ENCODE measurements at places on chromosomes 13 and 19. TPM values are rescaled to one million over a fixed set of nuclear protein-coding genes. Genes with fewer than 3 reads are reported as not detected.

The INSR gene
- total RNA-seq = 3.6 TPM

The GSX1 gene
- not detected for total RNA-seq

The ZNF534 gene
- total RNA-seq = not detected

The NOSIP gene
- 90.7 TPM for total RNA-seq

The ZNF135 gene
- total RNA-seq = 0.58 TPM

The PSPN gene
- 2.0 TPM for total RNA-seq

The APOC1 gene
- total RNA-seq = 0.61 TPM

The FGF21 gene
- total RNA-seq = not detected

The CA11 gene
- 7.9 TPM for total RNA-seq

The LMTK3 gene
- total RNA-seq = 9.5 TPM

The PRDX2 gene
- total RNA-seq = 357 TPM

The NRTN gene
- 2.1 TPM for total RNA-seq

GRCh38 chr13:21040120-21040826, 21.1 kb downstream of the LATS2 start:
- no peak for DNase-seq

DNA sequence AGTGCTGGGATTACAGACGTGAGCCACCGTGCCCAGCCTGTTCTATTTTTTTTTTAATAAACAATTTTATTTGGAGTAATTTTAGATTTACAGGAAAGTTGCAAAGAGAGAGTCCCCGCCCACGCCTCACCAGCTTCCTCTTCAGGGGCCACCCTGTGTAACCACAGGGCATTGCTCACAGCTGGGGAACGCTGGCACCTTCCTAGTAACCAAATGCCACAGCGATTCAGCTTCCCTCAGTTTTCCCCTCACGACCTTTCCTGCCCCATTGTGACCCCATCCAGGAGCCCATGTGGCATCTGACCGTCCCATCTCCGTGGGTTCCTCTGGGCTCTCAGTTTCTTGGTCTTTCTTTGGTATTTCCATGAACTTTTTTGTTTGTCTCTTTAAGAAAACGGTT, 83.9 kb downstream of the GNG7 start:
- DNase-seq = peak; percentile 83

DNA sequence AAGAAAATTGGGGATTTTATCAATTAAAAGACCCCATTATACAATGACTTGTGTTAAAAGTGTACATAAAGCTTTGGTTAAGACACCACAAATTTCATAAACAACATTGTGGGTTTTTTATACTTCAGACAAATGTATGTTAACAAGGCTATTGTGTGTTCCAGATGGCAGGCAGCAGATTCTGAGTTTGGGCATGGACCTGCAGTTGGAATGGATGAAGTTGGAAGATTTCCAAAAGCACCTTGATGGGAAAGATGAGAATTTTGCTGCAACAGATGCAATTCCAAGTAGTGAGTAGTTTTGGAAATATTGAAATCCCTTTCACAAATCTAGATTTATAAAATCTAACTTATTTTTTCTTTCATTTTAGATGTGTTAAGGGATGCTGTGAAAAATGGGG, 25.4 kb downstream of the MPHOSPH8 start:
- no peak for DNase-seq

DNA sequence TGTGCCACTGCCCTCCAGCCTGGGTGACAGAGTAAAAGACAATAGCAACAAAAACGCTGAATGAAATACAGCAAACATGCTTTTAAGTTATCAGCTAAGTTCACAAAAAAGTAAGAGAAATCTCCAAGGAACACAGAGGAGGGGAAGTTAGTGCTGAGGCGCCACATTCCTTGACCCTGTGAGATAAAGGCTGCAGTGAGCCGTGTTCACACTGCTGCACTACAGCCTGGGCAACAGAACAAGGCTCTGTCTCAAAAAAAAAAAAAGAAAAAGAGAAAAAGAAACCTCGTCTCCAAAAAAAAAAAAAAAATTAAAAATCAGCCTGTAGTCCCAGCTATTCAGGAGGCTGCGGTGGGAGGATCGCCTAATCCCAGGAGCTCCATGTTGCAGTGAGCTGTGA, 16.3 kb upstream of the DOCK6 start:
- DNase-seq = no peak

- DNase-seq = no peak
Observed at GRCh38 chr13:95113601-95114000, 187.7 kb downstream of the ABCC4 start.

DNA sequence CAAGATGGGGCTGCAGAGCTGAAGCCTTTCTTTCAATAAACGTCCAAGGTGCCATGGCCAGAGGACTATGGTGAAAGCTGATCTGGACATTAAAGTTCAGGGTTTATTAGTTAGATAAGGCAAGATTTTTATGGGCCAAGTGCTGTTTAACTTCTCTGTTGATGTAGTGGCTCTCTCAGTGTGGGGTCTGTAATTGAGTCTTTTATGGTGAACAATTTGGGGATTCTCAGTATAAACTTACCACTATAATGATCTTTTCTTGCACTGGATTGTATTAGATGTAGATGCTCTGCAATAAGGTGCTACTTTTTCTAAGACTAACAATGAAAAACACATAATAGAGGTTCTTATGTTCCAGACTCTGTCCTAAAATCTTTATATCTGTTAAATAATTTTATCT, 190.1 kb upstream of the KLF12 start:
- DNase-seq = no peak

DNA sequence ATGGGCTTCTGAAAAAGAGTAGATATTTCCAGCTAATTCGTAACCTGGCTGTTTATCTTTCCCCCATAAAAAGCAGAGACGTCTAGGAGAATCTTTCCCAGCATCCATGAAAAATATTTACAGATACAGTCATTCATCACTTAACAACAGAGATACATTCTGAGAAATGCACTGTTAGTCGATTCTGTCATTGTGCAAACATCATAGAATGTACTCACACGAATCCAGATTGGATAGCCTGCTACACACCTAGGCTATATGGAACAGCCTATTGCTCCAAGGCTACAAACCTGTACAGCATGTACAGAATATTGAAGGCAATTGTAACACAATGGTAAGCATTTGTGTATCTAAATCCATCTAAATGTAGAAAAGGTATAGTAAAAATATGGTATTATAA, 530.2 kb upstream of the NBEA start:
- DNase-seq = no peak

GRCh38 chr13:76750126-76750525, 136.1 kb downstream of the KCTD12 start:
- DNase-seq = no peak

DNA sequence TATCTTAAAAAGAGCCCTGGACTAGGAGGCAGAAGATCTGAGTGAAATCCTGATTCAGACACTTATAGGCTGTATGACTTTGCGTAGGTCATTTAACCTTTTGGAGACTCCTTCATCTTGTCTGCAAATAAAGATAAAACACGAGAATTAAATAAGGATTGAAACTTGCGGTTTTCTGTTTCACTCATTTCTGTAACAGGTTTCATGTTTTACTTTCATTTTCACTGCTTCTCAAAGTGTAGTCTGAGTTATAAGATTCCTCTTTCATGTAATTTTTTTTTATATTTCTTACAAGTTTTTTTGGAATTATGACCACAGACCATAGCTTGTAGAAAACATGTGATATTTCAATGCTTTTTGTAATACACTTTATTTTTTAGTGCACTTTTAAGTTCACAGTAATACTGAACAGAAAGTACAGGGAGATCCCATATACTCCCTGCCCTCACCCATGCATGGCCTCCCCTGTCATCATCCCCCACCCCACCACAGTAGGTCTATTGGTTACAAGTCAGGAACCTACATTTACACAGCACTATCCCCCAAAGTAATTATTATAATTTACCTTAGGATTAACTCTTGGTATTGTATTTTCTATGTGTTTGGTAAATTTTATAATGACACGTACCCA, 174.6 kb downstream of the ITGBL1 start:
- no peak for DNase-seq

GRCh38 chr19:802498-803098, 5.3 kb downstream of the PTBP1 start:
- no peak for DNase-seq

GRCh38 chr13:105763851-105764250, 771.6 kb downstream of the EFNB2 start:
- no peak for DNase-seq

DNA sequence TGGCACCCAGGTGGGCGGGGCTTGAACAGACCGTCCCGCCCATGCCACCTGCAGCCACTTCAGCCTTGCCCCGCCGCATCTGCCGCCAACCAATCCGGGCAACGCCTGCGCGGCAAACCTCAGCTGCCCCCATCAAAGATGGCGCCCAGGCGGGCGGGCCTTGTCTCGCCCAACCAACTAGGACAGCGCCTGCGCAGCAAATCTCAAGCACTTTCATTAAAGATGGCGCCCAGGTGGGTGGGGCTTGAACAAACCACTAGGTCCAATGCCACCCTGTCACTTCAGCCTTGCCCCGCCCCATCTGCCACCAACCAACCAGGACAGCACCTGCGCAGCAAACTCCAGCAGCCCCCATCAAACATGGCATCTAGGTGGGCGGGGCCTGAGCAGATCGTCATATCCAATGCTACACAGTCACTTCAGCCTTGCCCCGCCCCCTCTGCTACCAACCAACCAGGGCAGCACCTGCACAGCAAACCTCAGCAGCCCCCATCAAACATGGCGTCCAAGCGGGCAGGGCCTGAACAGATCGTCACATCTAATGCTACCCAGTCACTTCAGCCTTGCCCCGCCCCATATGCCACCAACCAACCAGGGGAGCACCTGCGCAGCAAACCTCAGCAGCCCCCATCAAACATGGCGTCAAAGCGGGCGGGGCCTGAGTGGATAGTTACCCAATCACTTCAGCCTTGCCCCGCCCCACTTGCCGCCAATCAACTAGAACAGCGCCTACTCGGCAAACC, 1.4 kb downstream of the PEG3 start:
- DNase-seq = no peak

GRCh38 chr13:94217370-94217769, 262.1 kb downstream of the DCT start:
- DNase-seq = no peak

DNA sequence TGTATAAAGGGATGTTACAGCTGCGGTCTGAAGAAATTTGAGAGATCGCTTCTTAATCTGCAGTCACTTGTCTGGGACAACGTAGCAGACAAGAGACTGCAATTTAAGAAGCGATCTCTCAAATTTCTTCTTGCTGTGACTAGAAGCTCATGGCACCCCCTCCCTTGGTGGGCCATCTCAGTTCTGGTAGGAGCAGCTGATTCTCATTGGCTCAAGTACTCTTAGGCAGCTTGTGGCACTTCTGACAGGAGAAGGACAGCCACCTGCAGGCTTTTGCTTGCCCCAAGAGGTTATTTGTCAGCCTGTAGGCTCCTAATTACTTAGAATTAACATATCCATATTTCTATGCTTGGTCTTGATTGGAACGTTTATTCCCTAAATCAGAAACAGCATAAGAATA, 503.0 kb downstream of the DCT start:
- DNase-seq = no peak

GRCh38 chr13:79227418-79227817, 178.6 kb downstream of the RBM26 start:
- no peak for DNase-seq

- DNase-seq = no peak
Observed at GRCh38 chr13:48709213-48709612, 55.5 kb downstream of the CYSLTR2 start.

GRCh38 chr19:38808741-38809140, 4.0 kb downstream of the LGALS4 start:
- DNase-seq = no peak

DNA sequence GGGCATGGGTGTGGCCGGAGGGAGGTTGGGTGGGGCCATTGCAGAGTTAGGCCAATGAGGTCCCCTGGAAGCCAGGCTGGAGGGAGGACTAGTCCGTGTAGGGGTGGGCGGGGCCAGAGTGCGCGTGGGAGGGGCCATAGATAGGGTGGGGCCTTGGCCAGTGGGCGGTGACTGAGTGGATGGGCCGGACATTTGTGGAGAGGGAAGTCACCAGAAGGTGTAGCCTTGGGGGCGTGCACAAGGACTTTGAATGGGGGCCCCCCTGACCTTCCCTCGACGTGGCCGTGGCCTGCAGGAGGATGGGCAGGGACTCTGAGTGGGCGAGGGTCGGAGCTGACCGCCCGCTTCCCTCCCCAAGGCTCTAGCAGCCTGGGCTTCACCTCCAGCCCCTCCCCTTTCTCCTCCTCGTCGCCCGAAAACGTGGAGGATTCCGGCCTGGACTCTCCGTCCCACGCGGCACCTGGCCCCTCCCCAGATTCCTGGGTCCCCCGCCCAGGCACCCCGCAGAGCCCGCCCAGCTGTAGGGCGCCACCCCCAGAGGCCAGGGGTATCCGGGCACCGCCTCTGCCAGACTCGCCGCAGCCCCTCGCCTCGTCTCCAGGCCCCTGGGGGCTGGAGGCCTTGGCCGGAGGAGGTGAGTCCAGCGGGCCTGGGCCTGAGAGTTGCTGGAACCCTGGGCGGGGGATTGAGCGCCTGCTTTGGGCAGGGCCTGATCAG, 16.5 kb upstream of the B3GNT3 start:
- peak; percentile 41 for DNase-seq

DNA sequence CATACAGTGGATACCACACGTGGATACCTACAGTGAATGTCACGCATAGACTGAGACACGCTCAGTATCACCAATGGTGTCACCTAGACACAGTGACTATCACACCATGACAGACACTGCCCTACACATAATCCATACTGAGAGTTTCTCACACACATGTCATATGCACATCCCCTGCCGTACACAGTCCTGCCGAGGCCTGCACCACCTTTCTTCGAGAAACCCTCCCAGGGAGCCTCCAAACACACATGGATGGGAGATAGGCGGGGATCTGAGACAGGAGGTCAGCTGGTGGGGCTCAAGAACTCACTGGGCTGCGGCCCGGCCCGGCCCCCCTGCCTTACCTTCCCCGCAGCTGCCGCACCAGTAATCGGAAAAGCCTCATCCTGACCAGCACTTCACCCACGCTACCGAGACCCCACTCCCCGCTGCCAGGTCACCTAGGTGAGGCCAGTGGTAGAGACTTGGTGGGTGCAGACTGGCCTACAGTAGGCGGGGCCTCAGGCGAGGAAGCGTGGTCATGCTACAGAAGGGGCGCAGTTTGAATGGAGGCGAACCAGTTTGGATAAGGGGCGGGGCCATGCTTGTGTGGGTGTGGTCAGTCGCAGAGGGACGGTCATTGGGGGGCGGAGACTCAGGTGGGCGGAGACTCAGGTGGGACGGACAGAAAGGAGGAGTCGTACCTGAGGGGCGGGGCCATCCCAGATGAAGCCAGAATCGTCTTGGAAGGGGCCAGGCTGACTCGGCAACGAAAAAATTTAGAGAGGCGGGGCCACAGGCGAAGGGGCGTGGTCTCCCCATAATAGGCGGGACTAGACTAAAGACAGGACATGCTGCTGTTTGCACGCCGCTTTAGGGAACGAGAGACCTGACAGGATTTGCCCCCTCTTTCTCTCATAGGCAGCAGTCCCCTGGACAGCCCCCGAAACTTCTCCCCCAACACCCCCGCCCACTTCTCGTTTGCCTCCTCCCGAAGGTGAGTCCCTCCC, 2.1 kb downstream of the MAST1 start:
- DNase-seq = no peak

All from activated naive CD4-positive, alpha-beta T cell treated with anti-CD3 and anti-CD28 coated beads, Interleukin-2, amount 50 U/mL, for 72 hours (primary cell).